Suppressor macrophage (primary cell): ENCODE measurements at places on chromosomes 3 and 15.

- no peak for DNase-seq
Measured at GRCh38 chr3:141096981-141097380, 45.8 kb downstream of the SPSB4 start.

DNA sequence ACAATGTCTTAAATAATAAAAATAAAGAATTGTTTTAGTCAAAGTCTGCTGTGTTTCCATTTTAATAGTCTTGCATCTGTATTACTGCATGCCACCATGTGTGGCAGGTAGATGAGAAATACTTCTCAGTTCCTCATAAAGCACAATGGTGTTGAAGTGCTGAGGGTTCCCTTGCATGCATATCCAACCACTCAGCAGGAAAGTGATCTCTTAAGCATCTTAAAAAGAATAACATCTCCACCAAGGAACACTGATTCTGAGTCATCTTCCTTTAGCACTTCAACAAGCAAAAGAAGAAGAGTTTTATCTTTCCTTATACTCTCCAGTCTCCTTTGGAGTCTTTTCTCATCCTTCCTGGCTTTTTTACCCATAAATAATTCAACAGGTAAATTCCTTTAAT, 602.0 kb downstream of the TBL1XR1 start:
- no peak for DNase-seq

- no peak for DNase-seq
Measured at GRCh38 chr15:85955501-85956391, 123.9 kb upstream of the AGBL1 start.

GRCh38 chr15:42163947-42164550, 7.6 kb upstream of the PLA2G4F start:
- no peak for DNase-seq

DNA sequence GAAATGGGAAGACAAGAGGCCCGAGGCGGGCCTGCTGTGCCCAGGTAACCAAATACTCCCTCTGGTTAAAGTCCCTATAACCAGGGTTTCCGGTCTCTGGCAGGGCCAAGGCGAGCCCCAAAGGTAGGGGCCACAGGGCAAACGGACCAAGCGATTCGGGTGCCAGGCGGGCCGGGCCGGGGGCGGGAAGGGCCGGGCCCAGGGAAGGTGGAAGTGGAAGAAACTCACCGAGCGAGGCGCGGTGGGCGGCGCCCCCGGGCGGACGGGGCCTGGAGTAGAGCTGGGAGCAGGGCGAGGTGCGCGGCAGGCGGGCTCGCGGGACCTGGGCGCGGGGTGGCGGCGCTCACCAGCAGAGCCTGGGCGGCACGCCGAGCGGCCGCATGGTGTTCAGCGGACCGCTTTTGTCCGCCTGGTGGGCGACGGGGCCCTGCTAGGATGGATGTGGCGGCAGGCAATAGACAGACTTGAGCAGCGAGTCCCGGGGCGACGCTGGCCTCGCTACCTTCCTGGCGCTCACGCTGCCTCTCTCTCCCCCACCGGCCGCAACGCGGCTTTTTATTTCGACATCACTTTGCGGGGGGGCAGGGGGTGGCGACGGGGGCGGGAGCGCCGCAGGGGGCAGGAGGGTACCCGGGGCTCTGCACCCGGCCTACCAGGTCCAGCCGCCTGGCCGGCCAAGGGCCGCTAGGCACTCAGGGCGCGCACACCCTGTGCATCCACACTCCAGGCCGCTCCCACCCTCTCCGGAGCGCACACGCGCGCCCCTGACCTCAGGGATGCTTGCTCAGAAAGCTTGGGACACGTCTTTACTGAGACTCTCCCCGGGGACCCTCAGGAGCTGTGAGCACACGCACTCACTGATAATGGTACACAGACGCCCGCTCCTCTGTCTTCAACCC, at the start of gene GATA2:
TSS of gene GATA2 (minus strand) at position 531 of the 899 bp plus-strand sequence. CDS start 6,170 bp downstream, outside the sequence.
- no peak for DNase-seq

DNA sequence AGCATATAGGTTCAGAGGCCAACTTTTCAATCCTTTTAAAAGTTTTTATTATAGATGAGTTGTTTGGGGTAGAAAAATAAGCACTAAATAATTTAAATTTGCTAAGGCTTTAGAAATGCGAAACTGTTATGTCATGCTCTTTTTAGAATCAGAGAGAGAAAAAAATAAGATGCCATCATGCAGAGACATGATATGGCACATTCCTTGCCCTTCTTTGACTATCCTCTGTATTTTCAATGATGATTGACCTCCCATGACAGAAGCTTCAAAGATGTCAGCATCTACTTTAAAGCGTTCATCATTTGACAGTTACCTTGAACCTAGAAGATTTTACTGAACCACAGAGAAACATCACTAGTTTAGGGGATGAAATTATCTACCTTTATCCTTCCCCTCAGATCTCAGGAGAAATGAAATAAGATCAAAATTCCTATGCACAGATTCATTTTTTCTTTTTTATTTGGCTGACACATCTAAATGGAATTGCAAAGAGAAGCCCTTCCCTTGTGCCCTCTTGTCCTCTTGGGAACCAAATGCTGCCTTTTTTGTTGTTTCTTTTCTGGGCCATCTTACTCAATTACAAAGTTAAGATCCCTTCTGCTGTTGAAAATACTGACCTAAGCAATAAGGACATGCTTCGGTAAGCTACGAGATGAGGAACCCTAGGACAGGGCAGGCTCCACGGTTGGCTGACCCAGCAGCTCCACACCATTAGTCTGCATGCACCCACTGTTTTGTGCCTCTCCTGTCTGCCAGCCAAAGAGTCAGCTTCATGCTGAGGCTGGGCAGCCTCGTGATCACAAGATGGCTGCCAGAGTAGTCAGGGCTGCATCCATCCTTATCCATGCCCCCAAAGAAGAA, 289.7 kb upstream of the TPM1 start:
- peak; percentile 47 for DNase-seq

DNA sequence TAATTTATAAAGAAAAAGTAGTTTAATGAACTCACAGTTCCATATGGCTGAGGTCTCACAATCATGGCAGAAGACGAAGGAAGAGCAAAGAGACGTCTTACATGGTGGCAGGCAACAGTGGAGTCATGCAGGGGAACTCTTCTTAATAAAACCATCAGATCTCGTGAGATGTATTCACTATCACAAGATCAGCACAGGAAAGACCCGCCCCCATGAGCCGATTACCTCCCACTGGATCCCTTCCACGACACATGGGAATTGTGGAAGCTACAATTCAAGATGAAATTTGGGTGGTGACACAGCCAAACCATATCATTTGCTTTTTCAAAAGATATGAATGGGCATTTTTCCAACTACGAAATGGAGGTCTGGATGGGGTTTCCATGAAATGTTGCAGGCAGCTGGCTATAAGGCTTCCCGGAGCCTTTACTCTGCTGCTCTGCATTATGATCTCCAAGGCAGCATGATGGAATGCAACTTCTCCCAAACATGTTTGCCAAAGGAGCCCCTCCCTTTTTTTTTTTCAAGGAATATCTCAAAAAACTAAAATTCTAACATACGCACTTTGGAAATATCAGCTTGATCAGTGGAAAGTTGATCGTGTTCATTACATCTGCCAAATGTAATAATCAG, 189.7 kb downstream of the MEX3B start:
- DNase-seq = no peak

DNA sequence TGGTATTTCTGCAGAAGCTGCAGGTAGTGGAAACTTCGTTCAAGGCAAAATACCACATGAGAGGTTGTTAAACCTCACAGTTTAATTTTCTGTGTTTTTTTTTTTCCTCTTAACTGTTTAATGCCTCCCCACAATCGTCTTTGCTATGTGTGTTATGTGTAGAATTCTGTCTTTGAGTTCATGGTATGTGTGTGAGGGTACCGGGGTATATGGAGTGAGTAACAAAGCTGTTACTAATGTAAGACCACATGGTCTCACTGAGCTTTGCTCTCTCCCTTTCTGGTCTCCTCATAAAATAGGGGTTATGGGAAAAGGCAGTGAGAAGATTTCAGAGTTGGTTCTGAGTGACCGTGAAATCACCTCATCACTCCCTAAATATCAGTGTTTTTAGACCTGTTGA, 143.6 kb downstream of the USP13 start:
- no peak for DNase-seq

DNA sequence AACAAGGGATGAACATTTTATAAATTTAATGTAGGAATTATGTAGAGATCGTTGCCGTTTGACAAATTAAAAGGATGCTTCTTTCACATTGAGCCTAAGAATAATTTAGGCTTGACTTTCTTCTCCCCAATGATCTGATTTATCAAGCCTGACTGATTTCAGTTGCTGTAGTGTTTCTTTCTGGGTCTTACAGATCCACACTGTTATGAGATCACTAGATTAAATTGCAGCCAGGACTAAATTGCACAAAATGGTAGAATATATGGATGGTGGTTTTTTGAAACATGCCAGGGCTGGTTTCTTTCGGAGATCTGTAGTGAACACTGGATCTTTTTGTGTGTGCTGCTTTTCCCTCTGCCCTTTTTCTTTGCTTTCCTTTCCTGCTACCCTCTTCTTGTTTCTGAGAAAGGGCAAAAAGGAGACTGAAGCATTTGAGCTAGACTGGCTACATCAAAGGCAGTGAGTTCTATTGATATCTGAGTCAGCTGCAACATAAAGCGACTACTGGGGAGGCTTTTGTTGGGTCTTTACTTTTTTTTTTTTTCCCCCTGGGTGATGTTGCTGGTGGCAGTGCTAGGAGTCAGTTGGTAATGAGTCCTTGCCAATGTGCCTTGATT, 83.0 kb downstream of the AKAP13 start:
- no peak for DNase-seq

- DNase-seq = no peak
Measured at GRCh38 chr3:70607469-70607868, 295.0 kb upstream of the MDFIC2 start.

DNA sequence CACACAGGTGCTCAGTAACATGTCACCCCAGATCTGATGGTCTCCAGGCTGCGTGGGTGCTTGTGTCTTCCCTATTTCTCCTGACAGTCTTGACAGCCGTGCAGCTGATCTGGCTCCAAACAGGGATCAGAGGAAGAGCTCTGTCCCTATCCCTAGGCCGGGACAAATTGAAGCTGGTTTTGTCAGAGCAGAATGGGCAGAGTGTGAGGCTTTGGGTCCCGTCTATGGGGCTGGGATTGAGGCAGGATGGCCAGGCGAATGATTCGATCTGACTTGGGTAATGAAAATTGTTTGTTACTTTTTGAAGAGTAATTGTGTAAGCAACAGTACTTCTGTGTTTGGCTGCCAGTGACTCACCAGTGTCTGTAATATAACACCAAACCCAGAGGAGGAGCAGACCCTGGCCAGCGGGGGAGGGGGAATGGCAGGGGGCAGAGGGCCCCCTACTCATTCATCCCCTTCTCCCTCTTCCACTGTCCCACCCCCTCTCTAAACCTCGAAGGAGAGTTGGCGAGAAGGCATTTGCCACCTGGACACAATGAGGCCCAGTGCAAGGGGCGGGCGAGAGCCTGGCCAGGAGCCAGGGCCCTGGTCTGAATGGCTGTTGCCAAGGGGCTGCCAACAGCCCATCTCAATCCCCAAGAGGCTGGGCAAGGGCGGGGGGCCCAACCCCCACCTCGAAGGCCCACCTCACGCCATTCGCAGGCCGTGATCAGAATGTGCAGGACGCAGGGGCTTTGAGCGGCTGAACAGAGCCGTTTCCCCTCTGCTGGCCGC, 4.9 kb upstream of the MAGEF1 start:
- peak; percentile 57 for DNase-seq

DNA sequence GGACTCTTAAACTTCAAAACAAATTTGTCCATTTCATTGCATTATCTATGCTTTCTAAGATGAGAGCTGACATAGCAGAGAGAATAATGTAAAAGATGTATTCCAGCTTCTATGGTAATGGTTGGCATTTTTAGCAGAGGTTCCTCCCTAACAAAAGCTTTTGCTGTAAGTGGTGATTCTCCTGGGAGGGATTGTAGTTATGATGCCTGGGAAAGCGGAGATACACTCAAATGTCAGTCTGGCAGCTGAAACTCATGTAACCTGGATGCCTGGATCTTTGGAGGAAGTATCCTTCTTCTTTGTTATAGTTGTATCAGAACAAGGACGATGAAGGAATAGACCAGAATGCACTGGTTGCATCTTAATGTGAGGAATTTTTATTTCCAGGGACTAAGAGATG, 7.5 kb downstream of the CHL1 start:
- DNase-seq = no peak

DNA sequence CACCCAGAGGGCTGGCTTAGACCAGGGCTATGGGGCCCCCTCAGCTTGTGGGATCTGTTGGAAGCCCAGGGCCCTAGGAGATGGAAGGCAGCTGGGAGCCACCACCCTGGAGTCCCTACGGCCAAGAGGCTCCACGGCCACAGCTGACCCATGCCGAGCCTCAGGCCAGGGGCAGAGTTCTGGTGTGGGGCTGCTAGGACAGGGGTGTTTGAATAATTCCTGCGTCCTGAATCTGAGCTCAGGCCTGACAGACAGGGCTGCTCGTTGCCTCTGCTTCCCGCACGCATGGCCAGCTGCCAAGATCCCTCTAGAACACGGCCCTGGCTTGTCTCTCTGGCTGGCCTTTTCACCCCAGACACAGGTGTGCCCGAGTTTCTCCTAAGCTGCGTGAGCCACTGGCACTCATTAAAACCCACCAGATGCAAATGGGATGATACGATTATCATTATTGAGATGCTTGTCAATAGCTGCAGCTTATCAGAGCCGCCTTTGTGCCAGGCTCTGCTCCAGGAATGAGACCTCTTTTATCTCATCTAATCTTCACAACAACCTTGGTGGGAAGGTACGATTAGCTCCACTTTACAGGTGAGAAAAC, 70.2 kb downstream of the EFCAB12 start:
- DNase-seq = no peak

GRCh38 chr3:174548841-174549623, 310.1 kb upstream of the NAALADL2 start:
- no peak for DNase-seq

DNA sequence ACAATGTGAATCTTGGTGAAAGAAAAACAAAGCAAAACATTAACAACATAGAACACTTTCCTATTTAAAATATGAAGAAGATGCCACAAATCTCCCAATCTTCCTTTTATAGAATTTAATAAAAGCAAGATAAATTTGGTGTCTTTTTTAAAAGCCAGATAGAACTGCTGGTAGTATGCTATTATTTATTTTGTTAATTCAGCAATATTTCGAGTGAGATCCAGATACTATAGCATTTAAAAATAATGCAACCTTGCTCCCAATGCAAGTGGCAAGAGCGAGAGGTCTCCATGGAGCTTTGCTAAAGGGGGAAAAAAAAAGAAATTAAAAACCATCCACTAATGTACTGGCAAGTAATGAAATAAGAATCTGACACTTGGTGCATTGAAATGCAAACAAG, 121.8 kb downstream of the IL20RB start:
- DNase-seq = no peak

GRCh38 chr3:122322095-122323075, 2.7 kb upstream of the CSTA start:
- no peak for DNase-seq
